ENCODE measurements at places on chromosomes 11 and 22. TPM values are rescaled to one million over a fixed set of nuclear protein-coding genes. Genes with fewer than 3 reads are reported as not detected.
A peak's percentile ranks its signal among the peaks of the same experiment; 100 is the strongest.

- no peak for DNase-seq
- H3K4me3 ChIP-seq, result no peak overlapping the region
- H3K36me3 ChIP-seq, result no peaks in the 10 kb centered on the region
- no peaks in the 10 kb centered on the region for H3K27me3 ChIP-seq
Measured at GRCh38 chr11:104547996-104548661, 350.1 kb downstream of the CASP12 start.

- no peaks in the 10 kb centered on the region for H3K27me3 ChIP-seq
- no peak overlapping the region for H3K4me3 ChIP-seq
- no peak overlapping the region for H3K27ac ChIP-seq
- H3K4me1 ChIP-seq, result no peaks in the 10 kb centered on the region
Measured at GRCh38 chr11:17572791-17573460, 25.9 kb downstream of the OTOG start.

GRCh38 chr11:16899708-16900303, 114.4 kb downstream of the PLEKHA7 start:
- H3K27me3 ChIP-seq, result no peaks in the 10 kb centered on the region
- H3K27ac ChIP-seq, result no peak overlapping the region
- peaks cover 46% of the 10 kb centered on the region for H3K4me1 ChIP-seq
- no peak for DNase-seq
- H3K4me3 ChIP-seq, result no peak overlapping the region
- no peaks in the 10 kb centered on the region for H3K36me3 ChIP-seq

- peaks cover 57% of the 10 kb centered on the region for H3K36me3 ChIP-seq
- no peak for DNase-seq
- no peak overlapping the region for H3K27ac ChIP-seq
- no peak overlapping the region for H3K4me3 ChIP-seq
- H3K27me3 ChIP-seq, result no peaks in the 10 kb centered on the region
Measured at GRCh38 chr22:31340765-31341247, 5.3 kb downstream of the PATZ1 start.

DNA sequence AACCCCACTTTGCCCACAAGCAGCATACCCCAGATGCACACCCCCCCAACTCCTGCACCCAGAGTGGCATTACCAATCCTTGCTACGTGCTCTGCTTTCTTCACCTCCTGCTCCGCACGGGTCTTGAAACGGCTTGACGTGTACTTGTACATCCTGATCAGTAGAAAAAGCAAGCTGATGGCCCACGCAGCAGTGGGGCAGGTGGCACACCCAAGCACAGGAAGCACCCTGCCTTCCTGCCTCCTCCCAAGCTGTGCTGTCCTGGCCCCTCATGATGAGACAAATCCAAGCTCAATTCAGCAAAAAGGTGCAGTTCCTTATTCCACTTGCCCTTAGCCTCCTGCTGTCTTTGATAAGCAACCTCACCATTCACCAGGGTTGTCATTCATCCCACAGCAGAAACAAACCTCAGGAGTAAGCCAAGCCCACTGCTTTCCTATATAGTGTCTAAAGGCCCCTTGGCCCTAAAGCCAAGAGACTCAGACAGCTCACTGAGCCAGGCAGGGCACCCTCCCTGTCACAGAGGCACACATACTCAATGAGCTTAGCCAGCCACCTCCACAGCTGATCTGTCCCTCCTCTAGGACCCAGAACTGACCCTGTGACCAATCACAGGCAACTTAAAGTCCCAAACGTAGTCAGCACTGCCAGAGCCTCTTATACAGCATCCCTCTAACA, 27.8 kb downstream of the MORC2 start:
- peak overlapping the region; percentile 69 for H3K27ac ChIP-seq
- no peaks in the 10 kb centered on the region for H3K4me1 ChIP-seq
- peaks cover 100% of the 10 kb centered on the region for H3K36me3 ChIP-seq
- DNase-seq, result no peak
- H3K27me3 ChIP-seq, result no peaks in the 10 kb centered on the region

- no peak for DNase-seq
- H3K4me1 ChIP-seq, result peaks cover 13% of the 10 kb centered on the region
- no peaks in the 10 kb centered on the region for H3K27me3 ChIP-seq
- H3K27ac ChIP-seq, result no peak overlapping the region
- no peaks in the 10 kb centered on the region for H3K36me3 ChIP-seq
- H3K4me3 ChIP-seq, result no peak overlapping the region
Measured at GRCh38 chr11:130300567-130300966, 14.2 kb downstream of the ZBTB44 start.

DLG2 gene
- total RNA-seq, result 6.7 TPM

DNA sequence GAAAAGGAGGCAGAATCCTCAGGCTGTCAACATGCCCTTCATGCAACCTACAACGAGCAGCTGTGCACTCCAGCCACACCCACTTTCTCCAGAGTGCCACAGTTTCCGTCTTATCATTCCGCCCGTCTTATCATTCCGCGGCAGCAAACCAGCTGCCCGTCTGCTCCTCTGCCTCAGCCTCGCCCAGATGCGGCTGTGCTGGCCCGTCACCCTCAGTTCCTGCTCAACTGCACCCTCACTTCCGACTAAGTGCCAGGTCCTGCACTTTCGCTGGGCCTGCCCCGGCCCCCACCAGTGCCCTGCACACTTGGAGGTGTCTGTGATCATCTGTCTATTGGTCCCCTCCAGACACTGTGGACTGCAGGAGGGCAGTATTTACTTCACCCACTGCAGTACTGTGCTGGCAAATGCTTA, 43.7 kb downstream of the MICAL3 start:
- H3K27me3 ChIP-seq, result no peaks in the 10 kb centered on the region
- no peaks in the 10 kb centered on the region for H3K36me3 ChIP-seq
- DNase-seq, result no peak
- H3K4me3 ChIP-seq, result peak overlapping the region; percentile 1
- H3K4me1 ChIP-seq, result peaks cover 52% of the 10 kb centered on the region

DNA sequence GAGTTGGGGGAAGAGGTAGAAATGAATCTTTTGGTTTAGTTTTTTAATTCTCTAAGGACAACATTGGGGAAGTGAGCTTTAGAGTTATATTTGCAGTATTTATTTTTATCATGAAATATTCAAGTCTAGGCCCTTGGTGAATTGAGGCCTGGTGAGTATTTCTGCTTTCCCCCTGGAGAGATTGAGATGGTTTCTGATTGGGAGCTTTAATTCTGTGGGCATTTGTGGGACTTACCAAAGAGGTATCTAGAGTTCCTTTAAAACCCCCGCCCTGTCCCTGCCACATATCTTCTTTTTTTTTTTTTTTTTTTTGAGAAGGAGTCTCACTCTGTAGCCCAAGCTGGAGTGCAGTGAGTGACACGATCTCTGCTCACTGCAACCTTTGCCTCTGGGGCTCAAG, 9.6 kb downstream of the ACO2 start:
- H3K4me3 ChIP-seq, result no peak overlapping the region
- no peak for DNase-seq
- no peaks in the 10 kb centered on the region for H3K27me3 ChIP-seq
- H3K4me1 ChIP-seq, result peaks cover 5% of the 10 kb centered on the region
- H3K27ac ChIP-seq, result no peak overlapping the region

- no peak overlapping the region for H3K4me3 ChIP-seq
- H3K36me3 ChIP-seq, result no peaks in the 10 kb centered on the region
- no peak overlapping the region for H3K27ac ChIP-seq
- H3K4me1 ChIP-seq, result no peaks in the 10 kb centered on the region
- H3K27me3 ChIP-seq, result no peaks in the 10 kb centered on the region
Measured at GRCh38 chr11:45687836-45688235, 22.4 kb upstream of the CHST1 start.

GRCh38 chr11:78606667-78607066, 32.0 kb upstream of the NARS2 start:
- H3K4me1 ChIP-seq, result no peaks in the 10 kb centered on the region
- H3K4me3 ChIP-seq, result no peak overlapping the region
- no peak overlapping the region for H3K27ac ChIP-seq
- DNase-seq, result no peak
- H3K36me3 ChIP-seq, result no peaks in the 10 kb centered on the region
- H3K27me3 ChIP-seq, result no peaks in the 10 kb centered on the region

FAM227A gene
- 0.16 TPM for total RNA-seq

RIMBP3B gene
- total RNA-seq, result 0.38 TPM

- no peak overlapping the region for H3K27ac ChIP-seq
- DNase-seq, result no peak
- no peaks in the 10 kb centered on the region for H3K36me3 ChIP-seq
- H3K4me3 ChIP-seq, result no peak overlapping the region
Measured at GRCh38 chr11:71120471-71120896, 131.9 kb downstream of the SHANK2 start.

NLRX1 gene
- 36.6 TPM for total RNA-seq

HTR3B gene
- not detected for total RNA-seq

- DNase-seq, result no peak
- H3K4me1 ChIP-seq, result no peaks in the 10 kb centered on the region
- H3K27ac ChIP-seq, result no peak overlapping the region
- peaks cover 100% of the 10 kb centered on the region for H3K36me3 ChIP-seq
- H3K27me3 ChIP-seq, result no peaks in the 10 kb centered on the region
Measured at GRCh38 chr11:111749646-111750045, 16.5 kb downstream of the PPP2R1B start.

- H3K36me3 ChIP-seq, result no peaks in the 10 kb centered on the region
- H3K27ac ChIP-seq, result peak overlapping the region; percentile 15
- DNase-seq, result no peak
- no peaks in the 10 kb centered on the region for H3K27me3 ChIP-seq
Measured at GRCh38 chr11:113163291-113164030, 150.9 kb upstream of the TTC12 start.

OR10W1 gene
- not detected for total RNA-seq

DNA sequence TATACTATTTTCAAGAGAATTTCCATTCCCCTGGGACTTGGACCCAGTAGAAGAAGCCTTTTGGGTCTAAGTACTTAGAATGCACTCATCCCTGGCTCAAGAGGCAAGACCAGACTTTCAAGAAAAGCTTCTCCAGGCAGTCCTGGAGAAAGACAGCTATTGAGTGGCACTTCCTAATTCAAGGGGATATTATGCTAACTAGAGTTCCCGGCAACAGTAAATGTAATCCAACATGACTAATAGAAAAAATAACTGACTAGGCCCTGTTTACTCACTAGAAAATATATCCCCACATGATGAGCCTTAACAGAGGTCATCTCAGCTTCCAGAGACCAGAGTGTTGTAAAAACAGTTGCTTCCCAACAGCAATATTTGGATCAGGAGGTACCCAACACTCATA, 47.2 kb upstream of the AKIP1 start:
- H3K4me1 ChIP-seq, result peaks cover 45% of the 10 kb centered on the region
- H3K36me3 ChIP-seq, result no peaks in the 10 kb centered on the region
- H3K27ac ChIP-seq, result no peak overlapping the region

SLC22A25 gene
- total RNA-seq, result not detected
